ENCODE measurements at places on chromosomes 7 and 10.

DNA sequence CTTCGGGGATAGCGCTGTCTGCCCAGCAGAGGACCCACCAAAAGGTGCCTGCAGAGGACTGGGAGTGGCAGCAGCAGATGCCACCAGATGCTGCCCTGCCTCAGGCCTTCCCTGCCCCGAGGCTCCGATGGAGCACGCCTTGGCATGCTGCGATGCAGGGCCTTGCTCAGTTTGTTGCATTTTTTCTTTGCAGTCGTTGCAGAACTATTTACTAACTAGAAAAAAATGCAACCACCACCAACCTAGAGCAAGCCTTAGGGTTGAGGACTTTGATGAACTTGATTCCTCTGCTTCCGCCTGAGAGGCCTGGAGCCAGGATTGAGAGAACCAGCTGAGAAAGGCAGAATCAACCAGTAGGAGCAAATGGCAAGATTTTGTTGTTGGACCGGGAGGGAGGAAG, 585.6 kb upstream of the MKI67 start:
- no peak for DNase-seq

- DNase-seq, result no peak
Observed at GRCh38 chr7:91311839-91312238, 47.6 kb downstream of the FZD1 start.

GRCh38 chr10:103897241-103897774, 20.7 kb downstream of the STN1 start:
- DNase-seq, result no peak

GRCh38 chr7:84513061-84513460, 318.5 kb upstream of the SEMA3A start:
- no peak for DNase-seq

DNA sequence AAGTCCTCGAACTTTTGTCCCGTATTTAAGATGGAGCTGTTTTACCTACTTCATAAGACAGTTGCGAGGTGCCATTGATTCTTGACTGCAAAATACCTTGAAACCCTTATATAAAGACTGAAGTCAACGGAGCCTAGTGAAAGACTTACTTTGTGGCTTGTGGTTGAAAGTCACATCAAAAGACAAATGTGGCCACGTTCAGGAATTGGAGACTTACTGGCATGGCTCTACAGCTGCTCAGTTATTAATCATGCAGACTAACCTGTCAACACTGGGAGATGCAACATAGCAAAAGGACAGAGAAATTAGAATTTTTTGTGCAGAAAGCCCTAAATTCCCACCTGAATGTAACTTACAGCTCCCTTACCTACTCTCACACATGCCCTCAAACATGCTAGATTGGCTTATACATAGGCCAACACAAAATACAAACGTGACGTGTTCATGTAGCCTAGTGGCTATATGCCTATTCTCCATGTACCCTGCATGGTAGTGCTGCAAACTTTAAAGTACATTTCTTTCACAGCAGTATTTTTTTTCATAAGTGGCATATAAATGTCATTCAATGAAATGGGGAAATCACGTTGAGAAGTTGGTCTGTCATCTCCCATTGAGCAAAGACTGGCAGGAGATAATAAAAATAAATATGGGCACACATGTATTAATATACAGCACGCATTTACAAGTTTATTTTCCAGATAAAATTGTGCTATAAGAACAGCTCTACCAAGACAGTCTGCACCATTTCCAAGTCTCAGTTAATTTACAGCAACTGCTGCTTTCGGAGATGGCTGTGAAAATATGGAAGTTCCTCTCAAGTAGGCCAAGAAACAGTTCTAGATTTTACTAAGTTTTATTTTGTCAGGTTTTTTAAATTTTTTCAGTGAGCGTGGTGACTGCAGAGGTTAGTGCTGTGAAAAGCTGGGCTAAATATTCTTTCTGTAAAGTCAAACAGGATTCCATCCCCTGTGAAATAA, 170.4 kb upstream of the C7orf33 start:
- no peak for DNase-seq

DNA sequence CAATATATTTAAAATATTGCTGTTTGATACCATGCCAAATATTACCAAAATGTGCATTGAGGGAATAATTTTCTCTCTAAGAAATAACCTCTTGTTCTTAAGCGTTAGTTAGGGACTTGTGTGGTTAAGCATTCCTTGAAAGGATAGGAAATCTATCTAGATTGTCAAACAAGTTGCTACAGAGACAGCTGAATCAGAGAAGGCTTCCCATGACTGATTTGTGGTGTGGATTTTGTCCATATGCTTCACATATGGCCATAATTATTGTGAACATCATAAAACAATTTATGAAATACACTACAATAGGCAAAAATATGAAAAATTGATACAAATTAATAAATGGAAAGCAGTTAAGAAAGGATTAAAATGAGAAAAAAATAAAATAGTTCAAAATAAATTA, 96.3 kb downstream of the GNAT3 start:
- no peak for DNase-seq

DNA sequence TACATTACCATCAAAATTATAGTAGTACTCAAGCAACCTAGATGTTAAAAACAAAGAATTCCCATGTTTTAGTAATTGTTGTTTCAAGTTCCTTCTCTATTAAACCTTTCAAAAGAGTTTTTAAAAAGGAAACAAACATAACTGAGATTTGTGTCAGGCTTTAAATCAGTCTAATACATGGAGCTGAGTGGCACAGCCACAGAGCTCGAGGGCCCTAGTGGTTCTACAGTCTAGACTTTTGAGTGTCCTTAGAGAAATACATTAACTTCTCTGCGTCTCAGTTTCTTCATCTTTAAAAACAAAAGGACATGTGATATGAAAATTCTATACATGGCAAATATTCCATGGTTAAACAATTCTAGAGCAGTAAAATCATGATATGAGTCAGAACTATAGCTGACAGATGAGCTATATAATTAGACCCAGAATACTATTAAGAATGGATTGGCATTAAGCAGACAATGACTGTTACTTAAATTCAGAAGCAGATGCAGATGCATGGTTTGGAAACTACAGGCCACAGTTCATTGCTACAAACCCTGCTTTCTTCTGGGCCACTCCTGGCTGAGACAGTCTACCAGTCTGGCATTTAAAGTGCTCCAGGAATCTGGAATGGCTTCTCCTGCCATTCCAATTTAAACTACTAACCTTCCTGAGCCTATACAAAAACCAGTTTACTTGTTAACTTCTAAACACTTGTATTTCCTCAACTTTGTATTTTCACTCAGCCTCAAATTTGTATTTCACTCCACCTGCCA, 77.4 kb downstream of the EPC1 start:
- no peak for DNase-seq

- no peak for DNase-seq
Observed at GRCh38 chr7:68411742-68412141, 1186.5 kb upstream of the AUTS2 start.

DNA sequence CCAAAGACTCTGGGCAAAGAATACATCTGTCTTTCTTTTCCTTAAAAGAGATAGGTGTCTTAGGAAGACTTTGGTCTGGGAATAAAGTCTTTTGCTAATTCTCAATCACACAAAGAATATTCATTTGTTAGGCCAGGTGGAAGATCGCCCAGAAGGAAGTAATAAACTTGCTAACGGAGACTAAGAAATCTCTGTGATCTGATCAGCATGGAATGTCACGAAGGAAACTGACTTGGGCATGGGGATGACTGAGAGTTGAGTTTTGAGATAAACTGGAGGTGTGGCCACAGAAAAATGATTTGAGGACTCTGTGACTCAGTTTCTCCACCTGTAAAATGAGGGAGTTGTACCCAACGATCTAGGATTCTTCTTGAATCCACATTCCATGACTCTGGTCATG, 161.1 kb upstream of the SVIL start:
- DNase-seq, result no peak

DNA sequence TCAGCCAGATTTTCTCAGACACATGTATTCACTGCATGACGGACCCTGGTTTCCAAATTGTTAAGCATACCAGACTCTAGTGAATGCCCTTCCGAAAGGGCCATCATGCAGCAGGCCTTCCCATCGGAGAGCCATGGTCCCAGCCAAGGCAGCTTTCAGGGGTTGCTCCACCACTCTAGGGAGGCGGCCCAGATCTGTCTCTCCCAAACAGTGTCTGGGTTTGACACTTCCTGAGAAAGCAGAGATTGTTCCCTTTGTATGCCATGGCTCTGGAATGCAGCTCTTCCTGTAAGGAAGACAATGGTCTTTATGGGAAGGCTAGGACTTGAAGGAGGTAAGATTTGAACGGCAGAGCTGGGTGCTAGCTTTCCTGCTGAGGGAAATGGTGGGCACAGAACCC, 178.8 kb upstream of the BMPER start:
- DNase-seq, result no peak

DNA sequence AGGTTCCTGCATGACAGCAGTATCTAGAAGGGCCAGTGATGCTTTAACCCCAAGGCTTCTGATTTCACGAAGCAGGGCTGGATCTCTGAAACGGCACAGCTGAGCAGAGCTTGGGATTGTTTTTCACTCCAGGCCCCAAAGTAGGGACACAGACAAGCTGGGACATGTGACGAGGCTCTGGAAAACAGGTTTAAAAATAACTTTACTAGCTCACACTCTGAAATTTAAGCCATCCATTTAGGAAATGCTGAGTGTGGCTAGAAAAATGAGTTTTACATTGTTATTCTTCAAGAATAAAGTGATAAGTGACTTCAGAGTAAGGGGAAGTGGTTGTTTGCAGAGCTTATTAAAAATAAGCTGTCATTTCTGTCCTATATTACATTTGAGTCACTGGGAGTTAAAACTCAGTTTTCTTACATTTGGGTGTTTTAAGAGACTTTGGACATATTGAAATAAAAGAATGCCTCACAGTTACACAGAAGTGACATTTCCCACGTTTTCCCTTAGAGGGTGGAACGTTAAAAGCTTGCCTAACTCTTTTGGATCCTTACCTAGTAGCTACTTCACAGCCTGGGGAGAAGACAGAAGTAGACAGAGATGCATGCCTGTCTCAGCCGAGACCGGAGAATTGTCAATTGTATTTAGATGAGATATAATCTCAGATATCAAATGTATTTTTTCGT, 107.8 kb downstream of the GALNT17 start:
- no peak for DNase-seq

DNA sequence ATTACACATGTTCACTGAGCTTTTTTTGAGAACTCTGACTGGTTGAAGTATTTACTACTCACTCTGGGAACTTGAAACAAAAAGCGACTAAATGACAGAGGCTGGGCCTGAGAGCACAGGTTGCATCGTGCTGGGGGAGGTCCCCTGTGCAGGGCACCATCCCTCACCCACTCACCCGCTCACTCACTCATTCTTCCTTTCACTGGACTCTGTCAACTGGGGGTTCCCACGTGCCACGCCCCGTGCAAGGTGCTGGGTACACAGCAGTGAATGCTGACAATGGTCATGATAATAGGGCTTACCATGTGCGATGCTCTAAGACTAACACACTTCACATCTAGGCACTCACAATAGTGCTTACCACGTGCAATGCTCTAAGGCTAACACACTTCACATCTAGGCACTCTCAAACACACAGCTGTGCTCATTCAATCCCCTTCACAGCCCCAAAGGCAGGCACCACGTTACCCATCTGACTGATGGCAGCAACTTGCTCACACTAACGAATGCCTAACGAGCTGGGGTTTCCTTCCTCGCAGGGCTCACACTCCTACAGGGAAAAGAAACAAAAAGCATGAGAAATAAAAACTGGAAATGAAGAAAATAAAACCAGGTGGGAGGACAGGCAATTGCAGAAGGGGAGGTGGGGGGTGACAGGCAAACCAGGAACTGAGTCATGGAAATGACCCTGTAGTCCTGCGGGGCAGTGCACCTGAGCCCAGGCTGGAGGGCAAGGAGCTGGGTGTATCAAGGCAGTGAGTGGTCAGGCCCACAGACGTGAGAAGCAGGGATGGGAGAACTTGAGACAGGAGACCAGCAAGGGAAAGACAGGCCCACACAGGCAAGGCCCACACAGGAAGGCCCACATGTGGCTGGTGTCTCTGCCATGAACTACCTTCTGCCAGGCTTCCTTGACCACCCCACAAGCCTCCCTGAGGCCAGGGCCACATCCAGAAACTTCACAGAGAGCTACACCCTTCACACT, 147.0 kb upstream of the FAM20C start:
- DNase-seq, result no peak

DNA sequence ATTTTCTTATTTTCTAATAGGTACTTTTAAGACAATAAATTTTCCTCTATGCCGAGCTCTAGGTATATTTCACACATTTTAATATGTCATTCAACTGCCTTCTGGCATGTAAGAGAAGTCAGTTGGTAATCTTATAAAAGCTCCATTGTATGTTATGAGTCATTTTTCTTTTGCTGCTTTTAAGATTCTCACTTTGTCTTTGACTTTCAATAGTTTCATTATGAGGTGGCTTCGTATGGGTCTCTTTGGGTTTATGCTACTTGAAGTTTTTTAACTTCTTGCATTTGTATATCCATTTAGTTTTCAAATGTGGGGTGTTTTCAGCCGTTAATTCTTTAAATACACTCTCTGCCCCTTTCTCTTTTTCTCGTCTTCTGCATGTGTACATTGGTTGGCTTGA, 80.5 kb downstream of the ABCA13 start:
- DNase-seq, result no peak

GRCh38 chr10:51596695-51597094, 102.7 kb downstream of the CSTF2T start:
- no peak for DNase-seq
